ENCODE measurements at places on chromosomes 2 and 18.
A peak's percentile ranks its signal among the peaks of the same experiment; 100 is the strongest.

DNA sequence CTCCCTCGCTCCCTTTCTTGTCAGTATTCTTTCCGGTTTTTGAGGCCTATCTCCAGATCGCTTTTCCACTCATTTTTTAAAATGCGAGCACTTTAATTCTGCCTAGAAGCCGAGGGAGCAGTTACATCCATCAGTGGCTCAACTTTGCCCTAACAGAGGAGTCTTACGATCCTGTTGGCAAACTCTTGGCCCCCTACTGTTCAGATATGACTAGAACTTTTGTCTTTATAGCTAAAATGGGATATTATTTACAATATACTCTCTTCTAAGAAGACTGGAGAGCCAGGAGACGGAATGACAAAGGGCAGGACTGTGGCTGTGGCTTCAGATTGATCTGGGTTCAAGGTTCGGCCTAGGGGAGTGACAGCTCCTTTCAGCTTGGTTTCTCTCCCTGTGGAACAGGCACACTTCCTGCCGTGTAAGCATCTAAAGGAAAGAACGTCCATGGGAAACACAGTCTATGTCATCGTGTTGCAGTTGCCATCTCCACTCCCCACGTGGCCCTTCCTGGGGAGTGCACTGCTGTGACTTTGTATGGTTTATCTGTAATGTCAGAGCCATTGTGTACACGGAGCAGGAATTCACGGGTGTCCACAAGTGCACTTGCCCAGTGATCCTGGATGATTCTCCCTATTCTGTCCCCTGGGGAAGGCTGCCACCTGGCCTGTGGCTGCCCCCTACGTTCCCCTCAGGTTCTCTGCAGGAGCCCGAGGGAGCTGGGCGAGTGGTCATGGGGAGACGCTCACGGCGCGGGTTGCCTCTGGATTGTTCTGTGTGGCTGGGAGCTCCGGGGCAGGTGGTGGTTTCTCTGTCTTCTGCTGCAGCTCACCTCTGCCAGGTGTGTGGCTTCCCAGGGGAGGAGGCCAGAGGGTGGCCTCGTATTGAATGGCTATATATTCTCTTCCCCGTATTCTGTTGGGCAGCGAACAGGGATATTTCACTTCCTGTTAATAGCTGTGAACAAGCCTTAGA lies 222.0 kb downstream of the LDLRAD4 start:
- no peak for DNase-seq

DNA sequence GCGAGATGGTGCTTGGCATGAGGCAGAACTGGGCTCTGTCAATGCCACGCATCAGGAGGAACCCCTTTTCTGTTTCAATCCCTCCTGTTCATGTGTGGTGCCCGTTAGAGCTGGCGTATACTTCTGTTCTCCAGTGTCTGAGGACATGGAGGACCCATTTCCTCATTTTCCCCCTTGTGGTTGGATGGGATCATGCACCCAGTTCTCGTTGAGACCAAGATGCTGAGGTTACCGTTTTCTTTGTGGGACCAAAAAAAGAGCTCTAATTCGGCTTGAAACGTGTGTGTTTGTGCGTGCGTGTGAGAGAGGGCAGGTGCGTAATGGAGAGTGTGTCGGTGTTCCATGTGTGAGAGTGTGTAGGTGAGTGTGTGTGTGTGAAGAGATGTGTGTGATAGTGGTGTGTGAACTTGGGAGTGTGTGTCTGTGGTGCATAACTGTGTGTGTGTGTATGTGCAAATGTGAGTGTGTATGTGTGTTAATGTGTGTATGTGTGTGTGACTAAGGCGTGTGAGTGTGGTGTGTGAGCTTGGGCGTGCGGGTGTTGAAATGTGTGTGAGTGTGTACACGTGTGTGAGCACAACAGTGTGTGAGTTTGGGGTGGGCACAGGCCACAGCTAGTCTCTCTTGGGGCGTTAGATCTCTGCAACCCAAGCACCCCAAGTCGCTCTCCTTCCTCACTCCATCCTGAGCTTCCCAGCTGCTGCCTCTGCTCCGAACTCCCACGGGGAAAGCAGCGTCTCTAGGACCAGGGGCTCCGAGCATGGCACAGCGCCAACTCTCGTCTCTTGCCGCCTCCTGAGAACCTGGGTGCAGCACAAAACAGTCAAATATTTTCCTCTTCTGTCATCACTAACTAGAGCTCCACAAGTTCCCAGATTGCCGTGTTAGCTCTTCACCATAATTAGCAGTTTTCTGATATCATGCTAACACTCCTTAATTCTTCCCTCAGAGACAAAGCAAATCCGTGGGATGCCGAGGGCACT lies 75.8 kb downstream of the LONRF2 start:
- no peak for DNase-seq

GRCh38 chr2:13662055-13662454 lies 945.3 kb downstream of the TRIB2 start:
- no peak for DNase-seq

GRCh38 chr18:55078303-55078932 lies 119.2 kb upstream of the CCDC68 start:
- DNase-seq: no peak

DNA sequence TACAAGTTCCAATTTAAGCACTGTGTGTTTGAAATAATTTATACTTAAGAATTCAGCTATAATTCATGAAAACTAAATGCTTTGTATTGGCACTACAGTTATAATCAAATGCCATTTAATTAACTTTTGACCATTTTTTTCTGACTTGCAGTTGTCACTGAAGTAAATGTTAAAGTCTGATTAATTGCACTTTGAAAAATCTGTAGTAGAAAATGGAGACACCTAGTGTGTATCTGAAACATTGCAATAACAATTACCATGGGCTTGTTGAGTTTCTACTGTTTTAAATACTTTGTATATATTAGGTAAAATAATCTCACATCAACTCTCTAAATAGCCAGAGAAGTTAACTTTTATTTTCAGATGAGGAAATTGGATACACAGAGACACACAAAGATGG lies 458.6 kb upstream of the FSIP2 start:
- no peak for DNase-seq

DNA sequence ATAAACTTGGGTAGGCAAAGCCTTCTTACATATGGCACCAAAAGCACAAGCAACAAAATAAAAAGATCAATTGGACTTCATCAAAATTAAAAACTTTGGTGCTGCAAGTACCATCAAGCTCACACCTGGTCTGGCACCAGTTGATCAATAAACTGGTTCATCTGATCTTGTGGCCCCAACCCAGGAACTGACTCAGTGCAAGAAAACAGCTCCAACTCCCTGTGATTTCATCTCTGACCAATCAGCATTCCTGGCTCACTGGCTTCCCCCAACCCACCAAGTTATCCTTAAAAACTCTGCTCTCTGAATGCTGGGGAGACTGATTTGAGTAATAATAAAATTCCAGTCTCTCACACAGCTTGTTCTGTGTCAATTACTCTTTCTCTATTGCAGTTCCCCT lies 8.4 kb downstream of the EPG5 start:
- no peak for DNase-seq

GRCh38 chr2:160735696-160736095 lies 242.1 kb upstream of the RBMS1 start:
- no peak for DNase-seq

- peak; percentile 67 for DNase-seq
Observed at GRCh38 chr2:199378948-199379650, 78.6 kb downstream of the SATB2 start.

DNA sequence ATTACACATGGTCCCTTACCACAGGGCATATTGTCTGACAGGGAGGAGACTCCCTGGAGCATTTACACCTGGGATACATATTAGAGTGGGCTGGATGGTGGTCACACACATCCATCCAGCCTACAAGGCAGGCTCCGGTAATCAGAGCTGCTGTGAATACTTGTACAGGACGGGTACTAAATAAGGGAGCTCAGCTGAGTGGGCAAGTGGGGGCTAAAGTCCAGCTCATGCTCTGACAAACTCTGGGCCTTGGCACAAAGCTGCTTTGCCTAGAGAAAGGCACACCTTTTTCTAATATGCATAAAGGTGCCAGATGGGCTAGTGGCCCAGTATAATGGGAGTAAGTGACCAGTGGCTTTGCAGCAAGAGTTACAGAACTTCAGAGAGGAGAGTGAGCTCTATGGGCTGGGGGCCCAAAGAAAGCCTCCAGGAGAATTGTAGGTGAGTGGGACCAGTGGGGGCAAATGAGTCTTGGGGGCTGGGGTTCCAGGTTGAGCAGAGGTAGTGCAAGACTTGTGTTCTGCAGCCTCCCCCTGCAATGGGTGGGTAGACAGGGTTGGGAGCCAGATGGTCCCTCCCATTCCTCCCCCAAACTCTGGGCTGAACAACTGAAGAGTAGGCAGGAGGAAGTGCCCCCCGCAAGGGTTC lies 1.6 kb downstream of the TMEM198 start:
- no peak for DNase-seq

GRCh38 chr2:233656443-233656842 lies 15.3 kb upstream of the UGT1A9 start:
- DNase-seq: no peak

GRCh38 chr2:119218478-119219064 lies 5.1 kb upstream of the STEAP3 start:
- no peak for DNase-seq

DNA sequence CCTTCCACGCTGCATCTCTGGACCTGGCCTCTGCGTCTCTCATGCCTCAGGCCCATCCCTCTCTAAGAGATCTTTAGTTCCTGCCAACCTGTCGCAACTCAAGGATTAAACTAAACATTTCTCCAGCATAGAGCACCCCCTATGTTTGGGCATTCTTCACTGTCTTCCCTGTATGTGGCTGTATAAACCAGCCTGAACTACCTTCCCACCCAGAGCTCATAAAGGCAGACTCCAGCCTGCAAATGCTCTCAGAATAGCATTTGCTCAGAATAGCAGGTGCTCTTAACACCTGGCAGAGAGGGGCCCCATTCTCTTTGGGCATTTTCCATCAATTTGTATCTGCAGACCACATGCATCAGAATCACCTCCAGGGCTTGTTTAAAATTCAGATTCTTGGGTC lies 83.4 kb downstream of the EHD3 start:
- DNase-seq: no peak

DNA sequence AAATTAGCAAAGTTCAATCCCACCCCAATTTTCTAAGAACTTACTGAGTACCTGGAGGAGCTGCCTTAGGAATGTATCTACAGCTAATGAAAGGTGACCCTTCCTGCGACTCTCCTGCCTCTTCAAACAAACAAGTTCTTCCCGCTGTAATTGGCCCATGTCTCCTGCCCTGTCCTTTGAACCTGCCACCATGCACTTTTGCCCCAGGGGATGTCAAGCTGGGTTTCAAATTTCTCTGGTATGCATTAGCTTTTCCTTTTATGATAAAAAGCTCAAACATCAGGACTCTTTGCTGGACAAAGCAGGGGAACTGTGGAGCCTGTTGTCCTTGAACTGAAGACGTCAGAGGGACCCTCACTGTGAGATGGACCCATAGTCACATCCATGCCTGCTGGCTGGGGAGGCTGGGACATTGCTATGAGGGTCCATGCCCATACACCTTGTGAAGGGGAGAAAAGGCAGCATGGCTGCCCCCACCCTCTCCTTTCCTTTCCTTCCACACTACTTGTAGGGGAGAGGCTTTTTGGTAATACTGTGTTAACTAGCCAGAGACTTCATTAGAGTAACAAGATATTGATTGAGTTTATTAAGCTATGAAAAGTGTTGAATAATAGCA lies 210.7 kb upstream of the COPS8 start:
- no peak for DNase-seq

GRCh38 chr2:120517751-120518469 lies 172.0 kb downstream of the INHBB start:
- no peak for DNase-seq

DNA sequence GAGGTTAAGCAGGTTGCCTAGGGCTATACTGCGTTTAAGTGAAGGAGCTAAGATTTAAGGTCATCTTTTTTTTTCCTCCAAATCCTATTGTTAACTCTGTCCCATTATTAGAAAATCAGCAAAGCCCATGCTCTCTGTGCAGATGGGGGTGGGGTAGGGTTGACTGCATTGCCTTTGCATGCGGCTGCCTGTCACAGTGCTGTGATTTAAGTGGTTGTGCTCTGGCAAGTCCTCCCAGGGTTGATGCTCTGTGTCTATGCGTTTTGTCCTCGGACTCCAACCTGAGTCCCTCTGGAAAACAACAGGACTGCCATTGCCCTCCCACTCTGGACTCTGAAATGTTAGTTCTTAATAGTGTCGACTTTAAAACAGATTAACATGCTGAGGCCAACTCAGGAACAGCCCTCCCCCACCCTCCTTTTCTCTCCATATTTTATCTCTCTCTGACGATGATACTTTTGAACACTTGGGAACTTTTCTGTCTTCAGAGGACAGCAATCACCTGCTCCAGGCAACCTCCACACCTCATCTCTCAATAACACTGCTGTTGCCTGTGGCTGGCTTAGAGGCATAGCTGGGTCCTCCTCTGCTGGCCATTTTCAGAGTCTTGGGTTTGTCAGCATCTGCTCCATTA lies 5.8 kb downstream of the FHOD3 start:
- DNase-seq: no peak

GRCh38 chr2:162058973-162059668 lies 14.9 kb downstream of the DPP4 start:
- DNase-seq: no peak

DNA sequence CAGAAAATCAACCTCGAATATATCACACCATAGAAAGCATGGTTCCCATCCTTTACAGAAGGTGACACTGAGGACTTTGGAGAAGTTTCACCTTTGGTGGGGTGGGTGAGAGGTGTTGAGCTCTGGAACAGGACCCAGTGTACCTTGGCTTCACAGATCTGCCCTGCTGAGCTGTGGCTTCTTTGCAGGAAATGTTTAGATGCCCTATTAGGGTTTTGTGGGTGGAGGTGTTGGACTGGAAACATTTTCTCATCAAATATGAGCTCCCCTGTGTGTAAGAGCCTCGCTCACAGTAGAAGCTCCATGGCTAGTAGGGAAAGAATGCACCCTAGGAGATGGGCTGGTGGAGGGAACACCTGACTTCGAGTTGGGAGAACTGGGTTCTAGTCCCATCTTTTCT lies 55.6 kb downstream of the RPL37A start:
- no peak for DNase-seq

- no peak for DNase-seq
Observed at GRCh38 chr2:230325316-230326243, 1.4 kb upstream of the SP140L start.

- no peak for DNase-seq
Observed at GRCh38 chr2:196516564-196516963, 123.0 kb upstream of the CCDC150 start.

DNA sequence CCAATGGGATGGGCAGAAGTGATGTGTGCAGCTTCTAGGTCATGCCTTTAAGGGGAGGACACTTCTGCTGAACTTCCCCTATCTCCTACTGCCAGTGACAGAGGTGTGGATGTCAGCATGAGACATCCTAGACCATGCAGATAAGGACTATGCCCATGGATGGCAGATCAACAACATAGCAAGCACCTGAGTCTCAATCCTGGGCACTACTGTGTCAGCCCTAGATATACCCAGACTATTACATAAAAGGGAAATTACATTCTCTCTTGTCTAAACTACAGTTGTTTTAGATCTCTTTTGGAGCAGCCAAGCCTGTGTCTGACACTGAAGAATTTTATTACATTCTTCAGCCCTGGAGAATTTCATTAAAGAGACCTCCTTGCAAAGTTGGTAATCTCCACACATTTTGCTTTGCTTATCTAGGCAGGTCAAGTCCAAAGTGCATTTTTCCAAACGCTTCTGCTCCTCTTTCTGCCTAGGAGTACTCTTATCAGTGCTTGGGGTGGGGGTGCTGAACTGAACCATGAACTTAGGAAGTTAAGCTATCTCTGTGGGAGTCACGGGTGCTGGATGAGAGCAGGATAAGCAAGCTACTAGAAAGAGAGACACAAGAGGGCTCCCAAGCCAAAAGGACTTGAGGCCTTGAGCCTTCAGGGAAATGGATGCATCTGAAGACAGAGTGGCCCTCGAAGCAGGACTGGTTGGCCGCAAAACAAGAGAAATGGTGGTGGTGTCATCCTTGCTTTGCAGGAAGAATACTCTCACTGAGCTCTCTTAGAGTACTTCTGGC lies 95.2 kb upstream of the SPRED2 start:
- DNase-seq: no peak

Data from NCI-H187 treated with DMSO at 0.1 percent for 48 hours (cell line).